T-helper 17 cell (primary cell): ENCODE measurements at places on chromosomes 5 and 9.

- no peak for DNase-seq
Measured at GRCh38 chr9:3507395-3508077, 18.3 kb downstream of the RFX3 start.

- DNase-seq: no peak
Measured at GRCh38 chr9:96721731-96722429, 56.0 kb downstream of the ZNF510 start.

DNA sequence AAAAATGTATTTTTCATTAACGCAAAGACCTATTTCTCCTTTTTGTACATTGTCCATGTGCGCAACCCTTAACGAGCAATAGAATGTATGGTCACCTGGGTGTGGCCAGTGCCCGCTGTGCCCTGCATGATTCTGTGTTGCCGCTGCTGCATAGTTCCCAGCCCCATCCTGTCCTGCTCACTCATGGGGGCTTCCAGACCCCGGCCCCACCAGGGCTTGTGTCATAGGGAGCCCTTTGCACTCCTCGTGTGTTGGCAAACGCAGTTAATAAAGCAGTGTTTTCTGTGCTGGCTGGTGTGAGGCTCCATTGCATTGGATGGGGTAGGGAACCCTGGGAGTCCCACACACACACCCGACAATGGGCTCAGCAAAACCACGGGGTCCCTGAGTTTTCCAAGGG is 49.7 kb downstream of the SAR1B start:
- DNase-seq: no peak

GRCh38 chr9:126722252-126722921 is 82.5 kb upstream of the ZBTB43 start:
- peak; percentile 88 for DNase-seq

DNA sequence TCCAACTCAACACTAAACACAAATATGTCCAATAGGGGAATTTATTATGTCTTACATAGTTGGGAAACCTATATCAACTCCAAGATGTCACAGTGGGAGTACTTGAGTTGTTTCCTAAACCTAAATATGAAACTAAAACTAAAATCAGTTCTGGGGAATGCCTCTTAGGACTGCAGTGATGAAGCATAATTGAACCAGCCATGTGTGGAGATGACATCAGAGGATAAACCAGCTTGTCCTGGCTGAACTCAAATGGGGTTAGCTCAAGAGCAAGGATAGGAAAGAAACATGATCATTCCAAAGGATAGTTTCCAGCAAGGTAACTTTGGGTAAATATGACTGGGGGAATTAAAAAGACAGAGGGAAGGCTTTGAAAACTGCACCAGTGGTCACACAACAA is 88.9 kb upstream of the PLPPR1 start:
- DNase-seq: no peak

- DNase-seq: no peak
Measured at GRCh38 chr9:117734523-117735314, 30.5 kb downstream of the TLR4 start.

- DNase-seq: no peak
Measured at GRCh38 chr5:109141222-109142200, 268.3 kb downstream of the PJA2 start.

GRCh38 chr9:111271047-111271446 is 59.0 kb downstream of the OR2K2 start:
- DNase-seq: no peak

DNA sequence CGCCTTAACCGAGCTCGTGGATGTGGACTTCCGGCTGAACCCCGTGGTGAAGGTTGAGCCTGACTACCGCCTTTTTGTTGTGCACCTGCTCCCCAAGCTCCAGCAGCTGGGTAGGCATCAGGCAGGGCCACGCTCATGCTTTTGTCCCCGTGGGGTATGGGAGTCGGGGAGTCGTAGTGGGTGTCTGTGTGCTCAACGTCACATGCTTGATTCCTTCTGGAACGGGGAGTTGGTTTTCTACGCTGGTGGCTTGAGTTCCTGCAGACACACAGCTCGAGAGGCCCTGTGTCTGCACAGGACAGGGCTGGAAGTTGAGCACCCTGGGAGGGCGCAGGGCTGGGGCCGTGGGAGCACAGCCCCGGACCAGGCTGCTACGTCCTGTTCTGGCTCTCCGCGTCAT is 8.0 kb downstream of the CEP72 start:
- DNase-seq: no peak

DNA sequence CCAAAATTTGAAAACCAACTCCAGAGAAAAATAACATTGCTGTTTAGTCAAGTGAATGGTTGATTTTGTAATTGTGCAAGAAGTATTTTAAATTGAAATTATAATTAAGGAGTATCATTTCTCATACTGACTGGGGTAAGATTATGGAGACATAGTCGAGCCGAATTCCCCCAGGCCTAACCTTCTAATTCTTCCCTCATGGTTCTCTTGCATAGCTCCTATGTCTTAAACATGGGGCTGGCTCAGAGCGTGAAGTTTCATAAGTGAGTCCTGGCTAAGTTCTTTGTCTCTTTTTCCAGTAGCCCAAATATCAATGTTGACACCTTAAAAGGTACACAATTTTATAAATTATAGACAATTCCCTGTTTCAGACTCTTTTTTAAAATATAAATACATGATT is 46.7 kb upstream of the ANXA1 start:
- DNase-seq: no peak

GRCh38 chr5:53219174-53219573 is 109.6 kb upstream of the MOCS2 start:
- no peak for DNase-seq

- no peak for DNase-seq
Measured at GRCh38 chr5:164301708-164302107, 796.3 kb downstream of the MAT2B start.

DNA sequence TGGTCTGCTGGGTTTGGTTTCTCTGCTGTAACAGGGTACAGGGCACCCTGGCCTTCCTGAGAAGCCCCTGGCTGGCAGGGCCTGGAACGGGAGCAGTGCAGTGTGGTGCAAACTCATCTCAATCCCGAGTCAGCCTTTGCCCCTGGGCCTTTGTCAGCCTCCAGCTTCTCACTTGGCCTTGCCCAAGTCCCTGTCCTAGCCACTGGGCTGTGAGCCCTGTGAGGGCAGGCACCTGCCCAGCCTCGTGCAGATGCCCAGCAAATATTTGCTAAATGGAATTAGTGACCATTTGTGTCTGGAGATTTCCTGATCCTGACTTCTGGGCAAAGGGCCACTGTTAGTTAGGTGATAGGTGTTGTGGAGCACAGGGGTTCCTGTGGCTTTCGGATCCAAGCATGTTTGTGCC is 13.0 kb downstream of the RGS3 start:
- DNase-seq: no peak

- DNase-seq: no peak
Measured at GRCh38 chr9:6484210-6484609, 71.2 kb downstream of the UHRF2 start.

DNA sequence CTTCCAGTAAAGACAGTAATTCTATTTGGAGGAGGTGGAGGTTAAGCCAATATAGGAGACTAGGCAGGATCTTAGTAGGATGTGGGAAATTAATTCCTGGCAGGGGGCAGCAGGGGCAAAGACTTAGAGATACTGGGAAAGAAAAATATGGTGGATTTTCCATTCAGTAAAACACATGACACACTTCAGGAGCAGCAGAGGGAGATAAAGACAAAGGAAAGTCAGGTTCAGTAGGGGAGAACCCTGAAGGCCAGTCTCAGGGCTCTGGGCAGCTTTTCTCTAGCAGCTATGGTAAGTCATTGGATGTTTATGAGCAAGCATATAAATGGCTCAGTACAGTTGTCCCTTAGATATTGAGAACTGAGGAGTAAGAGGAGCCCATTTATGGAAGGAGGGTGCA is 105.5 kb downstream of the PJA2 start:
- DNase-seq: no peak

DNA sequence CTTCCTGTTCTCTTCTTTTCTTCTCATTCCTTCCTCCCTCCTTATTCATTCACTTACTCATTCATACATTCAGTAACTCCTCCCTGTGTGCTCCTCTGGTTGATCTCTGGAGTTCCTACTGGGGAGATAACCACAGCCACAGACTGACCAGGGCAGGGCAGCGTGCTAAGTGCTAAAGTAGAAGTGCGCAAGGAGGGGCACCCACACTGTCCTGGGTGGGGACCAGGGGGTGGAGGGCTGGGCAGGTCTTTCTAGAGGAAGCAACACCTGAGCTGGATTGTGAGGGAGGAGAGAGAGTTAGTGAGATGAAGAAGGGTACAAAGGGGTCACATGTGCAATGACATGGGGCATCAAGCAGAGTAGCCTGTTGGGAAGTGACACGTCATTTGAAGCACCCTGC is 13.8 kb downstream of the ENHO start:
- no peak for DNase-seq

GRCh38 chr5:6396836-6397535 is 18.6 kb upstream of the MED10 start:
- no peak for DNase-seq

- DNase-seq: no peak
Measured at GRCh38 chr5:169442403-169442874, 141.1 kb upstream of the SPDL1 start.

DNA sequence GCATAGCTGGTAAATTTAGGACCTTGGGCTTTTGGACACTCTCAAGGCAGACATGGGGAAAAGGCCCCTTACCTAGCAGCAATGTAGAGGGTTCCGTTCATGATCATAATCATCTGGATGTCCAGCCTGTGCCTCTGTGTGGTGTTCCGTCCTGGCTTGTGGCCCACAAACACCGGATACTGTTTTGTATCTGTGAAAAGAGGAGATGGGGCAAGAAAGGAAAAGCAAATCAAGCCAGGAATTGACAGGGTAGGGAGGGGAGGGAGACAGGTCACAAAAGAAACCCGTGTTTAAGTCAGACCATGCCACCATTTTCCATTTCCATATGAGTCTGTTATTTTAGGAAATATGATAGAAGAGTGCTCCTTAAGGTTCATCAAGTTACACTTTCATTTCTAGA is 72.5 kb downstream of the SEMA6A start:
- DNase-seq: no peak

DNA sequence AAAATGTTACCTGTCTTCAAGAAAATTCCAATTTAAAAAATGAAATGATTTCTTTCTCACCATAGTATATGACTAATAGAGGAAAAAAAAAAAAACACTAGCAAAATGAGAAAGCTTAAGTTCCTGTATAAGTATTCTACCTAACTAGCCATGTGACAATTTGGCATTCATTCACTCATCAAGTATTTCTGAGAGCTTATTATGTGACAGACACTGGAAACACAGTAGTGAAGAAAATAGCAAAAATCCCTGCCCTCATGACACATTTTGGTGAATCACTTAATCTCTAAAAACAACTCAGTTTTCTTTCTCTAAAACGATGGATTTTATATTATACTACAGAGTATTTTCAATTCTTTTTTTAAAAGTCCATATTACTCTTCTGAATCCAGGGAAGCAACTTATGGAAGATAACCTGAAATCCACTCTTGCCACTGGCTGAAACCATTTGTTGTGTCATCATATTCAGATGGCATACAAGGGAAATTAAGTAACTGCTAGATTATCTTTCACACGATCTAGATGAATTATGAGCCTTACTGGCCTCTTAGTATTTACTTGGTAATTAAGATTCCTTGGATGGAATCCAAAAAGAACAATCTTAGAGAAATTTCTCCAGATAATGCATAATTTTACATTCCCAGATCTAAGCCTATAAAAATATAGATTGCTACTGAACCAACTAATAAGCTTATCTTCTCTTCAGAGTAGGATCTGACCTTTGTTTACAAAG is 5.5 kb downstream of the PTBP3 start:
- no peak for DNase-seq

- DNase-seq: no peak
Measured at GRCh38 chr5:38755181-38755580, 90.6 kb upstream of the OSMR start.

DNA sequence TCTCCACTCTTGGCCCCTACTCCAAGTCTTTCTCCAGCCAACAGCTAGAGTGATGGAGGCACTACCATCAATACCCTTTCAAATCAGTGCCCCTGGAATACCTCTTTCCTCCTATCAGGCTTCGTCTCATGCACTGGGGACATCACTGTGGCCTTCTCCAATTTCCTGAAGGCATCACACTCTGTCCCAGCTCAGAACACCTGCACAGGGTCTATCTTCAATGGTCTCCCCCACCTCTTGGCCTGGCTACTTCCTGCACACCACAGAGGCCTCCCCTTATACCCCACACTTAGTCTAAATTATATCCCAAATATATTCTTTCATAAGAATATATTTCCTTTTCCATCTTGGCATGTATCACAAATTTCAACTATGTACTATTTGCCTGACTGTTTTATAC is 34.5 kb downstream of the ECPAS start:
- DNase-seq: no peak

DNA sequence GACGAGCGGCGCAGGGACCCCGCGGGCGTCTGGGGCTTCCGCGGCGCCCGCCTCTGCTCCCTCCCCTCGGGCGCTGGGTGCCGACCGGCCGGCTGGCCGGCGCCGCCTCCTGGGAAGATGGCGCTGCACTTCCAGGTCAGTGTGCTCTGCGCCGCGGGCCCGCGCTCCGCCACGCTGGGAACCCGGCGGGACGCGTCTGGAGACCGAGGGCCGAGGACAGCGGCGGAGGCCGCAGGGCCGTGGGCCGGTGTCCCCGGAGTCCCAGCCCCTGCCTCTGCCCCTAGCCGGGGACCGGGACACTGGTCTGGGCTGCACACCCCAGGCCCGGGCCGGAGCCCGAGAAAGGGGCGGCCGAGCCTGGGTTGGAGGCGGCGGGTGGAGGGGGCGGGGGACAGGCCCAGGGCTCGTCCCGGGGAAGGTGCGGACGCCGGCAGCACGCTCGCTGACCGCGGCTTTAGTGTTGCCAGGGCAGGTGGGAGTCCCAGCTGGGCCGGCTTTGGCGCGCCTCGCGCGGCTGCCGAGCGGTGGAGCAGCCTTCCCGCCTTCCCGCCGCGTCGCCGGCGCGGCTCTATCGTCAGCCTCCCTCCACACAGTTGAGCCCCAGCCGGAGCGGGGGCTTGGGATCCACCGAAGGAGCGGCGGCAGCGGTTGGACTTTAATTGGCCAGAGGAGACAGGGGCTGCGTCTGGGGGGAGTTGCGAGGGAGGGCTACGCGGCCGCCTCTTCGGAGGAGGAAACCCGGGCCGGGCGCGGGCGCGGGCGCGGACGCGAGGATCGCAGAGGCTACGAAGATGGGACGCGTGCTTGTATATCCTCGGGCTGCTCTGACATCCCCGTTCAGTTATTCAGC is at the start of gene RANBP17:
Gene RANBP17, plus strand, starts transcription at position 102 of the 850 bp plus-strand sequence.
- DNase-seq: no peak

GRCh38 chr5:32410630-32411029 is 33.9 kb downstream of the ZFR start:
- DNase-seq: no peak

DNA sequence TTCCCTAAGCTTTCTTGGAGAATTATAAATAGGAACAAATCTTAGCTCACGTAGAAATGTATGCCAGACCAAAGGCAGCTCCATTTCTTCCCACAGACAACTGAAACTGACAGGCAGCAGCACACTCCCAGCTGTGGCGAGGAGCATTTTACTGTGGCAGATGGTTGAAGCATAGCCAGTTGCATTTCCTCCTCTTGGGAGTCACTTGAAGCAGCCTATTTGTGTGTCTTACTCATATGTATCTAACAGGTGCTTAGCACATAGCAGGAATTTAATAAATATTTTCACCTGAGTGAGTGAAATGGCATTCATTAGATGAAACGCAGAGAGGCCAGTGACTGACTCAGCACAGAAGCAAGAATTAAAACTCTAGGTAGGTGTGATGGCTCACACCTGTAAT is 12.3 kb upstream of the MTMR12 start:
- DNase-seq: no peak
